ENCODE measurements at places on chromosomes 1 and 21.

- no peak for DNase-seq
Measured at GRCh38 chr1:41681331-41682098, 197.0 kb upstream of the EDN2 start.

- no peak for DNase-seq
Measured at GRCh38 chr1:234530672-234531071, 51.7 kb upstream of the TARBP1 start.

- DNase-seq: no peak
Measured at GRCh38 chr1:169867012-169867675, 26.6 kb downstream of the SCYL3 start.

DNA sequence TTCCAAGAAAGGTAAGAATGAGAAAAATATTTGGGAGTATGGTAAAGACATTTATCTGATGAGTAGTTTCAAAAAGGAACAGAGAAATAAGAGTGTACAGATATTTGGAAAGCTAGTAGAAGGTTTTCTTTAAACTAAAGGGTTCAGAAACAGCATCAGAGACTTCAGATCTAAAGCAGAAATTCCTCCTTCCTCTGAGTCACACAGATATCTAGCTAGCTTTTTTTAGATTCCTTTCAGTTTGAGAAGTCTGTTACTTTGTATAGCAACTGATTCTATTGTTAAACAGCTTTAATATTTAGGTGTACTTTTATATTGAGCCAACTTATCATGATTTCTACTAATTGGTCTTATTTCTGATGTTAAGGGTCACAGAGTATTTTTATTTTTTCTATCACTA lies 4.7 kb downstream of the AMY2B start:
- DNase-seq: no peak

DNA sequence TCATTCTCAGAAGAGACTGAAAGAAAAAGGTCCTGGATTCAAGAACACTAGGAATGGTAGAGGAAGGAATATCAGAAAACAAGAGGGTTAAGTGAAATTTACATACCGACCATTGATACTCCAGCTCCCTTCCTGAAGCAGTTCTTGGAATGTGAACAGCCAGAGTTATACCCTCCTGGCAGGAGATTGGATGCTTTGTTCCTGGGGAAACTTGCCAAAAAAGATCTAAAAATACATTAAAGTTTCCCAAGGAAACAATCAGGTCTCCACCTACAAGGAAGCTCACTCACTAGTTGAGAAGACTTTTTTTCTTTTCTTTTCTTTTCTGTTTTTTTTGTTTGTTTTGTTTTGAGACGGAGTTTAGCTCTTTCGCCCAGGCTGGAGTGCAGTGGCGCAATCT lies 91.1 kb downstream of the HLX start:
- no peak for DNase-seq

DNA sequence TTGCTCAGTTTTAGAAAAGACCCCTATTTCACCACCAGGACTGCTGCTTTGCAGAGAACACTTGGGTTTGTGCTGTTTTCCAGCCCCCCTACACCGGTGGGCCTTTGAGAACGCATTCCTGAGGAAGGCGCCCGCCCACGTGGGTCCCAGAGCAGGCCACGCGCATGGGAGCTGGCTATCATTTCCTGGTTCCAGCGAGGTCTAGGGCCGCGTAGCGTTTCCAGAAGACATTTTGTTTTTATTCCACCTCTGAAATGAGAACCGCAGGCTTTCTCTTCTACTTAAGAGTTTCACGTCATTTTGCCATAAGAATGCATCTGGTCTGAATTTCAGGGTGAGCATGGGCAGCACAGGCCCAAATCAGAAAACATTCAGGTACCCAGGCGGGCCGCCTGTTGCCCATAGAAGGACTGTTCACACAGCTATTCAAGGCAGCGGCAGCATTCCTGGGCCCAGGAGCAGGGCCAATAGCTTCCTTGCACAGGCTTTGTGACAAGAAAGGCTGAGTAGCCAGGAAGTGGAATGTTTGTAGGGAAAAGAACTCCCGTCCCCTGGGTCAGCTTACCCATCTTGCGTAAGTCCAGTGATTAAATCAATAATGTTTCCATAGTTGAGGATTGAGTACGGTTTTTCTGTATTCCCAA lies 1.4 kb upstream of the KLHL21 start:
- DNase-seq: no peak

- no peak for DNase-seq
Measured at GRCh38 chr1:54006508-54006907, 11.5 kb downstream of the LDLRAD1 start.

GRCh38 chr1:180973369-180973768 lies 49.3 kb downstream of the STX6 start:
- no peak for DNase-seq

- DNase-seq: no peak
Measured at GRCh38 chr1:207221934-207222351, 99.5 kb upstream of the CD55 start.

DNA sequence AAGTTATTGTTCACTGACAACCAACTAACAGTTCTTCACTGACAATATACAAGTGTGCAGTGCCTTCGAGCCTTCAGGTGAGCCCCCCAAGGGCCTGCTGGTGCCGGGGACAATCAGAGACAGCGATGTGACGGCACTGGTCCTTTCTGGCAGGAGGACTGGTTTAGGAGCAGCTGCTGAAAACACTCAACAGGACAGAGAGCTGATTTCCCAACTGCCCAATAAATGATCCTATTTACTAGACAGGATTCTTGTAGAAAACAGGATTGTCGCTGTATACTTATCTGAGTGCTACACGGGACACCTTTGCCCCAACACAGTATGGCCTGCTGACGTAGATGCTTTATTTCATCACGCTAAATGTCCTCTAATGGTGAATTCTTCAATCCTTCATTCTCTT lies 65.4 kb downstream of the TP53BP2 start:
- no peak for DNase-seq

GRCh38 chr1:231487910-231488309 lies 40.6 kb upstream of the TSNAX start:
- no peak for DNase-seq

- no peak for DNase-seq
Measured at GRCh38 chr1:230375147-230375546, 51.0 kb downstream of the PGBD5 start.

- DNase-seq: no peak
Measured at GRCh38 chr1:242055749-242056320, 56.9 kb upstream of the MAP1LC3C start.

DNA sequence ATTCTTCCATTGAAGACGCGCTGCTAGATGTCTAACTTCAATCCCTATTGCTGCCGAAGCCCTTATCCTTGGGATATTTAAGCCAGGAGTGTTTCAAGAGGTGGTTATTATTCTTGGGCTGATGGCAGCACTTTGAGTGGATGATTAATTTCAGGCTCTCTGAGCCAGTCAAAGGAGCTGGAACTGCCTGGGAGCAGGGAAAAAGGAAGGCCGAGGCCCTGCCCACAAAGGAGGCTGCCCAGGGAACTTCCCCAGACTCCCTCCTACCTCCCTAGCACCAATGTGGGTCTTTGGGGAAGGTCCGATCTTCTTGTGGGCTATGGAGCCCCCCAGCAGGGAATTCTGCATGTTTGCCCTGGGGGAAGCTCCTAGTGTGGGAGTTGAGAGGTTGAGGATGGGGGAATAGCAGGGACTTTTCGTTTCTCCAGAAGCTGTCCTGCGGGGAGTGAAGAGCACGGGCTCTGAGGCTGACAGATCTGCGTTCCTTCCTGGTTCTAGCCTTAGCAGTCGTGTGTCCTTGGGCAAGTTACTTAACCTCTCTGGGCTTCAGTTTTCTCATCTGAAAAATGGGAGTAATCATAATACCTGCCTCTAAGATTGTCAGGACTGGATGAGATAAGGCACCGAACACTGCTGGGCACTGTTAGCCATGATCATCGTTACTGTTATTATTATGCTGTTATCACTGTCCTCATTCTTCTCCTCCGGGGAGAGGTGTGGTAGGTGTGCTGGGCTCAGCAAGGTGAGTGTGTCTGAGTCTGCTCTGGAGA lies 6.3 kb downstream of the KCNQ4 start:
- no peak for DNase-seq

GRCh38 chr1:207248544-207249198 lies 72.8 kb upstream of the CD55 start:
- DNase-seq: no peak

- no peak for DNase-seq
Measured at GRCh38 chr1:70536708-70537366, 125.8 kb downstream of the CTH start.

DNA sequence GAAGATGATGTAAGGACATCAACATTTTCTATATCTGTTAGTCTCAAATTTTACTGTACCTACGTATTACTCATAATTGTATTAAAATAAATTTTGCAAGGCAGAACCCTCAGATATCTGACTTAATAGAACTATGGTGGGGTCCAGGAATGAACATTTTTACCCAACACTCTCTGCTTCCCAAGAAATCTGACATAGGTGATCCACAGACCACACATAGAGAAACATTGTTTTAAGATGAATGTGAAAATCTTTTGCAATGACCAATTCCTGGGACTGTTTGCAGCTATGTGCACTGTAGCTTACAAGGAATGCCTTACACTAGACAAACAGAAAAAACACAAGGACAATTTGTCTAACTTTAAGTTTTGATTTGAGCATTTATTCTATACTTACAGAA lies 645.6 kb upstream of the ADGRL2 start:
- DNase-seq: no peak

DNA sequence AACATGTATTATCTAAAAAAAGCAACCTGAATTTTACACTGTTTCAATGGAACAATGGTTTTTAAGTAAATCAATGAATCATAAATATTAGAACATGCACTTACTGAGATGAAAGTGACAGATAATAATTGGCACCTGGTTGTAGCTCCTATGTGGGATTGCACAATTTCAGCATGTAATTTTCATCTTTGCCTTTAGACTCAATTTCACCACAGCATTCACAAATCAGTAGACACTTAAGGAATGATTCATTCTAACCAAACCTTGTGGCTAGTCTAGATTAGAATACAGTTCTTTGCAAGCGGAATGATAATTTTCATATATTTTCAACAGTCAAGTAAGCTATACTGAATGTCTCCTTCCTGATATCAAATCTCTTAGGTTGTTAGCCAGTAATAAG lies 853.4 kb downstream of the KCNT2 start:
- no peak for DNase-seq

DNA sequence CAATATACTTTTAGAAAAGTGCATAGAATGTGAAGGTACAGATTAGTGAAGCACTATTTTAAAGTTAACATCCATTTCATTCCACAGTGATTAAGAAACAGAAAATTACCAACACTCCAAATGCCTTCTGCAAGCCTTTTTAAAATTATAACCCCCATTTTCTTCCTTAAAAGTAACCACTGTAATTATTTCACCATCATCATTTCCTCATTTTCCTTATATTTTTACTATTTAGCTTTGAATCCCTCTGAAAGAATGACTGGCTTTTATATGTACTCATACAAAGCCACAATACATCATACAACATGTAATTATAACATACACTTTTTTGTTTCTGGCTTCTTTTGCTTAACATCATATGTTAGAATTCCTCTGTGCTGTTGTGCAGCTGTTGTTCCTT lies 6.5 kb upstream of the NEGR1 start:
- no peak for DNase-seq
